Activated CD4-positive, CD25-positive, alpha-beta regulatory T cell treated with anti-CD3 and anti-CD28 coated beads, Interleukin-2, amount 50 U/mL, for 16 hours (primary cell): ENCODE measurements at places on chromosomes 4 and X.
A peak's percentile ranks its signal among the peaks of the same experiment; 100 is the strongest.

DNA sequence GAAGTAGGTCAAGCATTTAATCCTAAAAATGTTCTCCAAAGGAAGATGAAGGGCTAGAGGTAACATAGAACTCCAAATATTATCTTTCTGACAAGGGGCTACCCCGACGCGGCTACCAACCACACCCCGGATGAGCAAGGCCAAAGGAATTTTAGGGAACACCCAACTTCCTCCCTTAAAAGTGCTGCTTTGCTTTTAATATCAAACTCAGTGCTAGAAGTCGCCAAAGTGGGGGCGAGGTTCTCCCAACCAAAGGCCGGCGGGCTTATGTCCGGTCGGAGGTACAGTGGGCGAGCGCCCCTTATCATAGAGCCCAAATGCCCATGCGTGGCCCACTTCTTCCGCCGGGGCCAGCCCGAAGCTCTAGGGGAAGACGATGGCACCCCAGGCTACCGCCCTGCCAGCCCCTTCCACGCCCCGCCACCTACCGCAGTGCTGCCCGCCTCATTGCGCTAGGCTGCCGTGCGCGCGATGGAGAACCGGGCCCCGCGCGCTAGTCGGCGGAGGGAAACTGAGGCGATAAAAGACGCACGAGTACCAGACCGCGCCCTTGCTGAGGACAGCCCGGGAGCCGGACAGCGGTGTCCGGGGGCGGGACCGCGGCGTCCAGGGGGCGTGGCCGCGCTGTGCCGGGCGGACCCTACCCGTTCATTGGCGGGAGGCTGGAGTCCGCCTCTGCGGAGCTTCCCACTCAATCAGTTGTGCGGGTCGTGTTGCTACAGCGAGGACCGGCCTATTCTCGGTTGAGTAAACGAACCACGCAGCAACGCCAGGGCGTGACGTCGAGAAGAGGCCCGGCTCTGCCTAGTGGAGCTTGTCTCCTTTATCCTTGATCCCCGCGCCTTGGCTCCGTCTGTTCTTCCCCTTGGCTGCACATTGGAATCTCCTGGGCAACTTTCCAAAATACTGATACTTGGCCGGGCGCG is at the start of gene ACOT9:
Gene ACOT9 (minus strand): TSS at position 580 of the 926 bp plus-strand sequence. CDS start 132 bp downstream, at position 448.
- peak; percentile 19 for DNase-seq

GRCh38 chr4:147479786-147480185 is 1.1 kb upstream of the EDNRA start:
- no peak for DNase-seq

DNA sequence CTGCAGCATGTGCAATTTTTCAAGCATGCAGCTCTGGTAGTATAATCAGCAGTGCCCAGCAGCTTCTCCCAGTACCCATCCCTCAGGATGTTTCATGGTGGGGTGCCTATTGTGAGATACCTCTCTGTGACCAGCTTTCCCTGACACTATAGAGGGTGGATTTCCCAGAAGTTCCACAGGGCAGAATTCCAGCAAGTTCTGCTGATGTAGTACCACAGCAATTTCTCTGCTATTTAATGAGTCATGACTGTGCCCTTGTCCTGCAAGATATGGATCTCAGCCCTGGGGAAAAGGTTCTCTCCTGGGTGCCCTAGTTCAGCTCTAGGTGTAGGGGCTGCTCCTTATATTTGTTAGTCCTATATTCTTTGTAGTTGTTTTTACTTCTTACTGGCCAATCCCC is 174.8 kb downstream of the ENOX2 start:
- DNase-seq = no peak

DNA sequence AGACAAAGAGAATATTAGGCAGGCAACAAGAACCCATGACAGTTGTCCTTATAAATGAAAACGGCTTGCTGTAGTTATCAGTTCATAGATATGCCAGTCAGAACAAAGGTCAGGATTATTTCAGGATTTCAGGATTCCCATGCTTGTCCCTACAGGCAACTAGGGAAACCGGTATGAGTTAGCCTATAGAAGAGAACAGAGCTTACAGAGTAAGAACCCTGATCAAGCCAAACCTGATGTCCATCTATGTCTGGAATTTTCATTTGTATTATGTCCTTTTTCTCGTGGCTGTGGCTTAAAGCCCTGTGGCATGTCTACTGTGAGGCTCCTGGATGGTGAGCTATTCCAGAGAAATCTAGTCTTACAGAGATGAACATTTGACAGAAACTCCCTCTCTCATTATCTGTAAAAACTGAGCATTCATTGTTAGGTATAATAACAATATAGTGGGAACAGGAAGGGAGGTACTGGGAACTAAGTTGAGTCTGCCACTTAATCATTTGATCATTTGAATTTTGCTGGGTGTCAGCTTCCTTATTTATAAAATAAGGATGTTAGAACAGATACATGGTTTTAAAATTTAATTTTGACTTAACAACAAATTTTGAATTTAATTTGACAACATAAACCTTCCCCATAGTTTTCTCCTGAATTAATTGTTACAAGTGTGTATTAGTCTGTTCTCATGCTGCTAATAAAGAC is 129.5 kb upstream of the KLF3 start:
- DNase-seq = no peak

GRCh38 chrX:9184211-9184610 is 150.3 kb upstream of the FAM9B start:
- DNase-seq = no peak

DNA sequence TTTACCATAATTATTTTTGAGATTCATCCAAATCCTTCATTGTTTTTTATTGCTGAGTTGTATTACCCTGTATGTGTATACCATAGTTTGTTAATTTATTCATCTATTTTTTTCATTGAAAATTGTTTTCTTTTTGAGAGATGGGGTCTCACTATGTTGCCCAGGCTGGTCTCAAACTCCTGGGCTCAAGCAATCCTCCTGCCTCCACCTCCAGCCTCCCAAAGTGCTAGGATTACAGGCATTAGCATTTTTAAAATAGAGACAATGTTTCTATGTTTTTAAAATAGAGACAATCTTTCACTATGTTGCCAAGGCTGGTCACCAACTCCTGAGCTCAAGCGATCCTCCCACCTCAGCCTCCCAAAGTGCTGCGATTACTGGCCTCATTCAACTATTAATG is 1.6 kb upstream of the MAGIX start:
- DNase-seq = no peak

GRCh38 chrX:154967603-154968002 is 54.9 kb downstream of the F8 start:
- DNase-seq = no peak

DNA sequence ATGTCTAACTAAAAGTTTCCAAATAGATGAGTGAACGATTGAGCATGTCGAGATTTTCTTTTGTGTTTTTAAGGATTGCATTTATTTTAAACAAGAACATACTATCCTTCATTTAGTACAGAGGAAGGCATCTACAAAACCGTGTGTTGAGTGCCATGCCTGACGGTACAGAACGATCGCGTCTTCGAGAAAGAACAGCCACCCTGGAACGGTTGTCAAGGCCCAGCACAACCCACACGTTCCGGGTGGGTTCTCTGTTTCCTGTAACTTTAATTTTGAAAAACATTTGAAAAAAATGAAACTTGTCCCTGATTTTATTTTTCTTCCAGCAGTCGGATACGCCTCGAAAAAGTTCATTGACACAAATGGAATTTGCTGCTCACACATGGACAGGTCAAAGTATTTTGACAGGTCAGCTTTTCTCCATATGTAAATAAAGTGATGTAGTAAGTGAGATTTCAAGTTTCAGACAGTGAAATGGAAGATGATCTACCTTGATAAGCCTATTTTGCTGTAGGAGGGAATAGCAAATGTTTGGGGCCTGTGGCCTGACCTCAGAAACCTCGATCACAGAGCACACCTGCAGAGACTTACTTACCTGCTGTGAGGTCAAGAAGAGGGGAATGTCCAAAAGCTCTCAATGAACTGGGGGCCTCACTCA is 24.4 kb upstream of the CYP4V2 start:
- DNase-seq = no peak

DNA sequence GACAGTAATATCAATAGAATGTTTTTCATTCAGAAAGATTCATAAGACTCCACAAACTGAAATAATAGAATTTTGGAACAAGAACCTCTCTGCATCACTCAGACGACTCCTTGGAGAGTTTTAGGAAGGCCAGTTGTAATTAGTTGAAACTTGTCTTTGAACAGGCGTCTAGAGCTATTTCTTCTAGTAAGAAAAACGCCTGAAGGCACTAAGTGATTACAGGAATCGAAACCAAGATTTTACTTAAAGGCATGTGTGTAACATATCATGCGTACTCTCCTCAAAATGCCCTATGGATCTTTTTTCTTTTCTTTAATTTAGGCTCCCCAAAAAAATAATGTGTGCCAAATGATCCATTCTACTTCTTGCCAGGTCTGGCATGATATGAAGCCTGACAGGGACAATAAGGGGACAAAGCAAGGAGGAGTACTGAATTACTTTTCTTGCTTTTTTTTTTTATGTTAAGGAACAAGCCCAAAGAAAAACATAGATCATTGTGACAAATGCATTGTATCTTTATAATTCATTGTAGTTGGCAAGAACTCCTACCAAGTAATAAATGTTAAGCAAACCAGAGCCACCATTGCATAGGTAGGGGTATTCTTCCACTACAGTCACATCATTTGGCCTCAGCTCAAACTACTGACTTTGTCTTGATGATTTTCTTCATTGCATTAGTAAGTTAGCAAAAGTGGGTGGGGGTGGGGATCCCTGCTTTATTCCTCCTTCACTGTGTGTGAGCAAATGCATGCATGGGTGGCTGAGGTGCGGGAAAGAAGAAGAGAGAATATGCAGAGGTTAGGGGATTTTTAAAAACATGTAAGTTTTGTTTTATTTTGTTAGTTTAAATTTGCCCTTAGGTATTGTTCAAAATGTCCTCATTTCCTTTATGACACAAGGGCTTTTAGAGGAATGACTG is 79.9 kb upstream of the ATOH1 start:
- no peak for DNase-seq

DNA sequence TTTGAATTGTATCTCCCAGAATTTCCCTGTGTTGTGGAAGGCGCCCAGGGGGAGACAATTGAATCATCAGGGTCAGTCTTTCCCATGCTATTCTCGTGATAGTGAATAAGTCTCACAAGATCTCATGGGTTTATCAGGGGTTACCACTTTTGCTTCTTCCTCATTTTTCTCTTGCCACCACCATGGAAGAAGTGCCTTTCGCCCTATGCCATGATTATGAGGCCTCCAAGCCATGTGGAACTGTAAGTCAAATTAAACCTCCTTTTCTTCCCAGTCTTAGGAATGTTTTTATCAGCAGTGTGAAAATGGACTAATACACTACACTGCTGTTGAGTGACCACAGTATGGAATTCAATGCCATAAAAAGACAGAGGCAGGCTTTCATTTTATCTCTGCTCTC is 12.2 kb downstream of the CENPC start:
- no peak for DNase-seq

GRCh38 chr4:42713391-42713790 is 56.5 kb upstream of the ATP8A1 start:
- no peak for DNase-seq

DNA sequence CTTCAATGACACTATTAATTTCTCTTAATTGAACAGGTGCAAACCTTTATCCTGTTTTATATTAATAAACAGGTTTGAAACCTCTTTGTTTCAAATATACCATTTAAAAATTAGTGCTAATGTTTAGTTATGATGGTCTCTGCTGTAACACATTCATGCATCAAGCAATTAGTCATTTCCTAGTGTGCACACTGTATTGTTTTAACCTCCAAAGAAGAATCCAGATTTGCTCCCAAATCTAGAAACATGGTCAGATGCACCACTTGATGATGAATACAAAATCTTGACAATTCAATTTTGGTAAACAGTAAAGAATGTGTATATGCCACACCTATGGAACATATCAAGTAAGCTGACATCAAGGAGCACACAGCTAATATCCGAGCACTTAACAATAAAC is 157.1 kb downstream of the TRIML1 start:
- DNase-seq = no peak

DNA sequence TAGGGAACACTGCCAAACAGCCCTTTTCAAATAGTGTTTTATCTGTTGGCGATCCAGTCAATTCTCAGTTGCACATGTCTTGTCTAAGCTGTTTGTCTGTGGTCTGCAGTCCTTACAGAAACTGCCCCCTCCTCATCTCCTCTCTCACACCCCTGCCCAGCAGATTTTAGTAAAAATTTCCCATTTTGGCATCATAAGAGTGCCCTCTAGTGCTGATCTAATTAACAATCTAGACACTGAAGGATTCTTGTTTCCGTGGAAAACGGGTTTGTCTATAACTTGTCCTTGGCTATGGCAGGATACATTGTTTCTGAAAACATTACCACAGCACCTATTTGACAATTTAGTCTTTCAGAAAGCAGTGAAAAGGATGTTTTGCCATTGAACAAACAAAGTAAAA is 227.2 kb upstream of the MBNL3 start:
- DNase-seq = no peak

DNA sequence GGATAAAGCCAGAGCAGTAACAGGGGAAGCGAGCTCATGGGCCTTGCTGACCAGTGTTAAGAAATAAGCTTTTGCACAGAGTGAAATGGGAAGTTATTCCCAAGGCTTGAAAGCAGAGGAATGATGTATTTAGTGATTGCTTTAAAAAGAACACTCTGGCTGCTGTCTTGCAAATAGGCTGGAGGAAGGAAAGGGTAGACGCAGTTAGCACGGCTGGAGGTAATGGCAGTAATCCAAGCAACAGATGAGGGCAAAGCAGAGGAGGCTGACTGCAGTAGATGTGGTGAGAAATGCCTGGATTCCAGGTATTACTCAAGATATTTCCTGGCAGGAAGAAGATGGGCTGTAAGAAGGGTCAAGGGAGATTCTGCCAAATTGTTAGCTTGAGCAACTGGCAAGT is 1342.3 kb upstream of the AGA start:
- DNase-seq = no peak

DNA sequence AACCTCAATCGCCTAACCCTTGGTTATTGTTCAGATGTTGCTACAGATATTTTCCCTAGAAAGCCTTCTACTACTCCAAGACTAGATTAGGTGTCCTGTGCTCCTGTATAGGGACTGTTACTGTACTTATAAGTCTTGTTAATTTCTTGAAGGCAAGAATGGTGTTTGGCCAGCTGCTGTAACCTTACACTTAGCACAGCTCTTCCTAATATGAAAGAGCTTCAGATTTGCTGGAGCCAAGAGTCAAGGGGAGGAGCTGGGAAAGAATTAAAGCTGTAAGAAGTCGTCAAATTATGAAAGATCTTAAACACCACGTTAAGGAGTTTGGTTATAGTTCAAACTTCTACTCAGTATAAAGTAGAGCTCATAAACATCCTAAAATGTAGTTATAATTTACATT is 245.9 kb upstream of the TLL1 start:
- DNase-seq = no peak
